ENCODE measurements at places on chromosomes 2 and 18.
A peak's percentile ranks its signal among the peaks of the same experiment; 100 is the strongest.

- no peak for DNase-seq
- H3K4me3 ChIP-seq: no peak overlapping the region
- no peaks in the 10 kb centered on the region for H3K36me3 ChIP-seq
Observed at GRCh38 chr18:30343090-30343489, 699.5 kb downstream of the DSC3 start.

DNA sequence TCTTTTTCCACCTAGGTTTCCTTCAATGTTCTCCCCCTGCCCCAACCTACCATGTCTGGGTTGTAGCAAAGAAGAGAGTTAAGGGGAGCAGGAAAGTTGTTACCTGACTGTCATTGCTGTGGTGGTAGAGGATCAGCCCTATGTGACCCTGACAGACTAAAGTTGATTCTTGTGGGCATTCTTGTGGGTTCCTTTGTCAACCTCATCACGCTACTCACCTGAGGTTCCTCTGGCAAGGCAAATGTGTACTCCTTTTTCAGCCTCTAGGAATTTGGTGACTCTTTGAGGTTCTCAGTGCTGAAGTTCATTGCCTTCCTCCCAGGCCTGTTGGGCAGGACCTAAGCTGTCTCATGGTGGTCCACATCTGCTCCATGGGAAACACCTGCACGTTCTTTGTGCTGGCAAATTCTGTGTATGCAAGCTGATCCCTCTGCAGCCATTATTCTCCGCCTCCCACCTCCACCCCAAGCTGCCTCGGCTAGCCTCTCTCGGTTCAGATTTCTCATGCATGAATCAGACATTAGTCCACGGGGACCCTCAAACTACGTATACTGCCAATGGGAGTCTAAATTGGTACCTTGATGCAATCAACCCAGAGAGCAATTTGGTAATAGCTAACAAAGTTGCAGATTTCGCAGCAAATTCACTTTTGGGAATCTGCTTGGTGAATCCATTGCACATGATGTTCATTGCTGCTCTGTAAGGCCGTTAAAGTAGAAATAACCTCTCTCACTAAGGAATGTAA lies 1.5 kb upstream of the GMCL1 start:
- DNase-seq: no peak
- H3K27ac ChIP-seq: peak overlapping the region; percentile 92
- no peak overlapping the region for H3K4me3 ChIP-seq
- peaks cover 59% of the 10 kb centered on the region for H3K4me1 ChIP-seq
- H3K27me3 ChIP-seq: no peaks in the 10 kb centered on the region
- peaks cover 20% of the 10 kb centered on the region for H3K36me3 ChIP-seq

GRCh38 chr2:96699621-96700020 lies 40.2 kb downstream of the LMAN2L start:
- DNase-seq: no peak
- H3K27me3 ChIP-seq: no peaks in the 10 kb centered on the region
- H3K36me3 ChIP-seq: no peaks in the 10 kb centered on the region

DNA sequence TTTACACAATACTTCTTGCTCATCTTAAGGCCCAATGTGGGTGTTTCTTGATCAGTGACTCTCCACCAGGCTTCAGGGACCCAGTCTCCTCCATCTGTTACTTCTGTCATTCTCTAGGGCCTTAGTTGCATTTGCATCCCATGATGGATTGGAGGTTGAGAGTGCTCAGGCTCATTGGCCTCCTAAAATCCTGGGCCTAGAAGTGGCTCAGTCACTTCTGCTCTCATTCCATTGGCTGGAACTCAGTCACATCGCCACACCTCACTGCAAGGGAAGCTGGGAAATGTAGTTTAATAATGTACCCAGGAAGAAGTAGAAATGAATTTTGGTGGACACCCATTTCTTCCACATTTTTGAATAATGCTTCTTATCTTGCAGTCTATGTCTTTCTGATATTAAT lies 223.5 kb downstream of the HRH4 start:
- H3K36me3 ChIP-seq: no peaks in the 10 kb centered on the region
- H3K4me1 ChIP-seq: no peaks in the 10 kb centered on the region
- peaks cover 3% of the 10 kb centered on the region for H3K27me3 ChIP-seq
- no peak for DNase-seq
- H3K4me3 ChIP-seq: no peak overlapping the region

- H3K36me3 ChIP-seq: no peaks in the 10 kb centered on the region
- no peaks in the 10 kb centered on the region for H3K27me3 ChIP-seq
- no peak overlapping the region for H3K27ac ChIP-seq
- H3K4me3 ChIP-seq: no peak overlapping the region
- H3K4me1 ChIP-seq: no peaks in the 10 kb centered on the region
- no peak for DNase-seq
Observed at GRCh38 chr2:3326871-3327270, 50.7 kb downstream of the EIPR1 start.

DNA sequence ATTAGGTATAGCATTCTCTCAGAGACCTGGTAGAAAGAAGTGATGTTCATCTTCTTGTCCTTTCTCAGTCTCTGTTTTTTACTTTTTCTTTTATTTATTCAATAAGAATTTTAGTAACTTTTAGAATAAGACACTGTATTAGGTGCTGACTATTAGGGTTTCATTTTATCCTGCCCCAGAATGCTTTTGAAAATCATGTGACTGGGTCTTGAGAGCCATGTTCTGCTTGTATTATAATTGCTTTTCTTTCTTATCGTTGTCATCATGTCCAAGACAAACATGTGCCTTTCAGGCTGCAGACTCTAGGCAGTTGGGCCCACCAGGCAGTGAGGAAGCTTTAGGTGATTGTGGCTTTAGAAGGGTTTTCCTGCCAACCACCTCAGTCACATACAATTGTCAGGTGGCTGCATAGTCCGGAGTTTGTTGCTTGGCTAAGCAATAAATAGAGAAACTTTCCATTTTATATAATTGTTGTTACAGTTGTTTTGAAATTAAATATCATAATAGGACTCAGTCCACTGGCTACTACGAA lies 15.1 kb downstream of the GRHL1 start:
- H3K4me1 ChIP-seq: no peaks in the 10 kb centered on the region
- peaks cover 21% of the 10 kb centered on the region for H3K36me3 ChIP-seq
- no peak overlapping the region for H3K27ac ChIP-seq
- no peak for DNase-seq
- H3K27me3 ChIP-seq: no peaks in the 10 kb centered on the region

DNA sequence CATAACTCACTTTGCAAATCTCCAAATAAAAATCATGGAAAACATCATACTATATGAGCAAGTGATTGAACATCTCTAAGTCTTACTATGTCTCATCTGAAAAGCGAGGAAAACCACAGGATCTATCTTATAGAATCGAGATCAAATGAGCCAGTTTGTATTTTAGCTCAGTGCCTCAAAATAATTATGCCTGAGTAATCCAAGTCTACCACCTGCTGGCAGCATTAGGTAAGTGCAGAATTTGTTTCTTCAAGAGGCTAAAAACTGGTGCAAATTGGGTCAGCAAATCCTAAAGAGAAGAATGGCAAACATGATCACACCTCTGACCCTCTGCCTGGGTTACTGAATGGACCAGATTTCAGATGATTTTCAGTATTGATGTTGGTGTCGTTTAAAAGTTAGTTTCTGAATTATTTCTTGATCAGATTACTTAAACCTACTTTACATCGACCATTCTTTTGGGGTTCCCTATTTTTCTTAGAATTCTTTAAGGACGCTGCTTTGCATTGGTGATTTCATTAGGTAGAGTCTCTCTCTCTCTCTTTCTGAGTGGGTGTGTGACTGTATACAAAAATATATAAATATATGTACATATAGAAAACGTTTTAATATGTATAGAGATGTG lies 12.7 kb upstream of the FHOD3 start:
- H3K4me1 ChIP-seq: no peaks in the 10 kb centered on the region
- H3K36me3 ChIP-seq: no peaks in the 10 kb centered on the region
- no peak overlapping the region for H3K4me3 ChIP-seq
- peaks cover 8% of the 10 kb centered on the region for H3K27me3 ChIP-seq
- H3K27ac ChIP-seq: no peak overlapping the region
